ENCODE measurements at places on chromosomes 3 and 15.
A peak's percentile ranks its signal among the peaks of the same experiment; 100 is the strongest.

- DNase-seq: peak; percentile 93
Observed at GRCh38 chr3:15982667-15983196, 185.0 kb upstream of the ANKRD28 start.

GRCh38 chr15:92845126-92845508 is 55.0 kb upstream of the CHD2 start:
- no peak for DNase-seq

GRCh38 chr15:80679804-80680175 is 15.3 kb upstream of the ABHD17C start:
- no peak for DNase-seq

DNA sequence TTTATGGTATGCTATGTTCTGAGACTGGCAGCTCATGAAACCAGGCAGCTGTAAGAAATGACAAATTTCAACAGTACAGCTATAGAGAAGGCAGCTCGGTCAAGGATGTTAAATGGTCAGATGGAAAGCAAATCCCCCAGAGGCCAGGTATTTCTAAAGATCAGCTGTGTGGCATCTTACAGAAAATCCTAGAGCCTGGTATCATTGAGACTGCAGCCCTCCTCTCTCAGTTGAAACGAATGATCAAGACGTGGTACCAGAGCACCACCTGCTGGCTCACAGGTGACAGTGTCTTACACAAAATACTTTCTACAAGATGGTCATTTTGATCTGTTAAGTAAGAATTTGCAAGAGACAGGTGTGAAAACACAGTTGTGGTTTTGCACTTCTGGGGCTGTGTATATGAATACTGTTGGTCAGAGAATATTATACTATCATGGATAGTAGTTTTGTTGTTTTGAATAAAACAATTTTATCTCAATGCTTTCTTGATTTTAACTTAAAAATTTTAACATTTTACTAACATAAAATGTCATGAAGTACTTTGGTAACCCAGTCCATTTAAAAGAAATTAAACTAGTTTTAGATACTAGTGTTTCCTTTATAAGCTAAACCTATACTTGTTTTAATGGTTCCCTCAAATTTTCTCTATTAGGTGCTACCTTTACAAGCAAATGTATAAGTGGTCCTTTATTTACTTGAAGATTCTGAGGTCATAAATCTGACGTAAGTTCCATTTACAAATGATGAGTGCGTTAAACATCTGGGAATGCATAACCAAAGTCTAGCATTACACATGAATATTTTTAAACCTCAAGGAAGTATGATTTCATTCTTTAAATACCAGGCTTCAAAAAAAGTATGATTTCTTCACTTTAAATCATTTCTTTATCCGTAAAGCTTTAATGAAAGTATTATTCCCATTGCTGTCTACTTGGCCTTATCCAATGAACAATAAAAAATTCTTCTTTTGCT is 121.8 kb downstream of the PDZRN3 start:
- peak; percentile 69 for DNase-seq
